Right ventricle myocardium inferior (tissue), 1 donor: ENCODE measurements at places on chromosomes 16 and 17. TPM values are rescaled to one million over a fixed set of nuclear protein-coding genes. Genes with fewer than 3 reads are reported as not detected.

DNA sequence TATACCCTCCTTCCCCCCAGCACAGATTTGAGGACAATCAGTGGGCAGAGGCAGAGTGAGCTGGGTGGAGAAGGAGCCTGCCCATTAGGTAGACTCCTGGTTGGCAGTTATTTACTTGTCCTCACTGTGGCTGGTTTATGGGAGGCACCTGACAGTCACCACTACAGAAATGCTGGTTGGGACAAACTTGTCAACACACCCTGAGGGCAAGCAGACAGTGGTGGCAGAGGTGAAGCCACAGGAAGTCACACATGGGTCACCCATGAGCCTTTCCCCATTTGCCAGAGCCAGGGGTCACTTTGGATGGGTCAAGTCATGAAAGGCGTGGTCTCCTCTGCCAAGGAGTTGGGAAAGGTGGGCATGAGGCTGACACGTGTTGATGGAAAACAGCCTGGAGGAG lies 6.4 kb downstream of the SCNN1G start:
- DNase-seq, result no peak

SHISA9 gene
- total RNA-seq, result 0.49 TPM

FAM171A2 gene
- 0.70 TPM for total RNA-seq

DNA sequence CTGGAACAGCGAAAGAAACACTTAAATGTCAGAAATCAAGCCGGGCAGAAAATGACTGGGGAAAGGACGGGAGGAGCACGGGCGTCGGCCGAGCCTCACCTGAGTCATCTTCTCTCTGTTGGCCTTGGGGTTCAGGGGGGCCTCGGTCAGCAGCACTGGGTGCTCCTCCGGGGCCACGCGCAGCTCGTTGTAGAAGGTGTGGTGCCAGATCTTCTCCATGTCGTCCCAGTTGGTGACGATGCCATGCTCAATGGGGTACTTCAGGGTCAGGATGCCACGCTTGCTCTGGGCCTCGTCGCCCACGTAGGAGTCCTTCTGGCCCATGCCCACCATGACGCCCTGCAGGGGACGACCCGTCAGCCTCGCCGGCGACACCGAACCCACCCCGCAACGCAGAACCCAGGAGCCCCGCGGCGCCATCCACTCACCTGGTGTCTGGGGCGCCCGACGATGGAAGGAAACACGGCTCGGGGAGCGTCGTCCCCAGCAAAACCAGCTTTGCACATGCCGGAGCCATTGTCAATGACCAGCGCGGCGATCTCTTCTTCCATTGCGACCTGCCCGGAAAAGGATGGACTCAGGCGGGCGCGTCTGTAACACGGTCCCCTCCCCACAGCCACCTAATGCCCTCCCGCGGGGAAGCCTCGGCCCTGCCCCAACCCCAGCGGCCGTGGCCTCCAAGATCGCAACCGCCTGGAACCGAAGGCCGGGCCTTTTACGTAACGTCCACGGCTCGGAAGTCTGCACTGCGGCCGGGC lies 616 bp downstream of the ACTG1 start:
- DNase-seq, result peak; percentile 64

MT1E gene
- total RNA-seq, result 136 TPM

- peak; percentile 74 for DNase-seq
Measured at GRCh38 chr17:44354582-44355561, 8.8 kb downstream of the FAM171A2 start.
